ENCODE measurements at places on chromosomes 11 and 22.

GRCh38 chr11:57155400-57155799, 26.4 kb upstream of the LRRC55 start:
- H3K4me3 ChIP-seq: no peak overlapping the region
- peak; percentile 24 for DNase-seq
- no peak overlapping the region for H3K27ac ChIP-seq
- H3K4me1 ChIP-seq: no peaks in the 10 kb centered on the region
- H3K27me3 ChIP-seq: no peaks in the 10 kb centered on the region
- H3K36me3 ChIP-seq: no peaks in the 10 kb centered on the region

GRCh38 chr11:68942751-68943271, 38.0 kb downstream of the MRGPRD start:
- no peaks in the 10 kb centered on the region for H3K27me3 ChIP-seq
- peaks cover 19% of the 10 kb centered on the region for H3K36me3 ChIP-seq
- H3K4me1 ChIP-seq: no peaks in the 10 kb centered on the region
- H3K4me3 ChIP-seq: no peak overlapping the region
- H3K27ac ChIP-seq: peak overlapping the region; percentile 81
- DNase-seq: peak; percentile 79

DNA sequence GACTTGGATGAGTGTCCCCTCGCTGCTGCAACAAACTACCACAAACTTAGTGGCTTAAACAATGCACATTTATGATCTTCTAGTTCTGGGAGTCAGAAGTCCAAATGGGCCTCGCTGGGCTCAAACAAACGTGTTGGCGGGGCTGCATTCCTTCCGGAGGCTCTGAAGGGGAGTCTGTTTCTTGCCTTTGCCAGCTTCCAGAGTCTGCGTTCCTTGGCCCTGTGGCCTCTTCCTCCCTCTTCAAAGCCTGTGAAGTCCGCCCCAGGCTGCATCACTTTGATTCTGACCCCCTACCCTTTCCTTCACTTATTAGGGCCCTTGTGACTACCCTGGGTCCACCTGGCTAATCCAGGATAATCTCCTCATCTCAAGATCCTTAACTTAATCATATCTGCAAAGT, 80.3 kb upstream of the NECTIN1 start:
- H3K36me3 ChIP-seq: no peaks in the 10 kb centered on the region
- H3K27me3 ChIP-seq: no peaks in the 10 kb centered on the region
- no peak overlapping the region for H3K27ac ChIP-seq
- no peak for DNase-seq

- H3K4me3 ChIP-seq: no peak overlapping the region
- H3K4me1 ChIP-seq: peaks cover 10% of the 10 kb centered on the region
- no peaks in the 10 kb centered on the region for H3K27me3 ChIP-seq
- H3K36me3 ChIP-seq: peaks cover 27% of the 10 kb centered on the region
Measured at GRCh38 chr11:73420136-73420535, 43.9 kb downstream of the RELT start.

DNA sequence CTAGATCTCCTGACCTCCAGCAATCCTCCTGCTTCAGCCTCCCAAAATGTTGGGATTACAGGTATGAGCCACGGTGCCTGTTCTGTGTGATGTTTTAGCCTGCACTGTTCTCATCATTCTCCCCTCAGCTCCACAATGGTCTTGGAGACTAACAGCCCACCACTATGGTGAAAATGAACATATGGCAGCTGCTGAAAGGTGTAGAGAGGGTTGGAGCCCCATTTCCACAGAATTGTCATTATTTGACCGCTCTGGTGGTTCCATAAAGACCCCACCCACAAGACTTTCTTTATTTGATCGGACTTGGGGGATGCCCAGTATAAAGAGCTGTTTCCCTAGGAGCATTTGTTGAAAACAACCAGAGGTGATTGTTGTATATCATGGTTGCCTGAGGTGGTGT, 67.9 kb upstream of the SEPTIN5 start:
- no peaks in the 10 kb centered on the region for H3K4me1 ChIP-seq
- no peak overlapping the region for H3K4me3 ChIP-seq
- no peaks in the 10 kb centered on the region for H3K27me3 ChIP-seq
- no peak overlapping the region for H3K27ac ChIP-seq

DNA sequence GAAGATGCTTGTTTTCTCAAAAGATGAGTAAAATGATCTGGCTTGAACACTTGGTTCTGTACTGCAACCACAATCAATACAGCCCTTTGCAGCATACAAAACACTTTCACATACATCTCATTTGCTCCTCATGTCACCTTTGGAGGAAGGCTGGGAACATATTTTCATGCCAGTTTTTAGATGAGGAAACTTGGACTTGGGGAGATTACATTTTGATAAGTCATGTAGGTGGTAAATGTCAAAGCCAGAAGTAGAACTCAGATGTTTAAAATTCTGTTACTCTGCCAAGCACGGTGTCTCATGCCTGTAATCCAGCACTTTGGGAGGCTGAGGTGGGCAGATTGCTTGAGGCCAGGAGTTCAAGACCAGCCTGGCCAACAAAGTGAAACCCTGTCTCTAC, 121.8 kb downstream of the MICAL2 start:
- no peak overlapping the region for H3K4me3 ChIP-seq
- peaks cover 59% of the 10 kb centered on the region for H3K36me3 ChIP-seq
- peaks cover 64% of the 10 kb centered on the region for H3K4me1 ChIP-seq
- H3K27me3 ChIP-seq: no peaks in the 10 kb centered on the region
- H3K27ac ChIP-seq: peak overlapping the region; percentile 79
- no peak for DNase-seq
